Amygdala (tissue), 56 donors: ENCODE measurements at places on chromosomes 3 and 15.

DNA sequence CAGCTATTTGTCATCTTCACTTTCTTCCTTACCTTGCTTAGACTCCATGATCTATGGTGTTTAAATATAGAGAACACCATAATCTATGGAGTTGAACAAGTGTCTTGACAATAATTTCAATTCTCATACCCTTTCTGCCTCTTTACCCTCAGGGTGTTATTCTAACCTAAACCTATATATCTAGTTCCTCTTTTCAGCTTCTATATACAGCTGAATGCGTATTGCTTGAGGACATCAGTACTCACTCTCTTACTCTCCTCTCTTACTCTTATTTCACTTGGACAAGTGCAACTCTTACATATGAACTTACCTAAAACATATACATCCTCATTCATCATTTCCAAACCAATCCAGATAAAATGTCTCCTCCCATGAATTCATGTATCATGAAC, 187.1 kb downstream of the RAP2B start:
- DNase-seq: no peak

DNA sequence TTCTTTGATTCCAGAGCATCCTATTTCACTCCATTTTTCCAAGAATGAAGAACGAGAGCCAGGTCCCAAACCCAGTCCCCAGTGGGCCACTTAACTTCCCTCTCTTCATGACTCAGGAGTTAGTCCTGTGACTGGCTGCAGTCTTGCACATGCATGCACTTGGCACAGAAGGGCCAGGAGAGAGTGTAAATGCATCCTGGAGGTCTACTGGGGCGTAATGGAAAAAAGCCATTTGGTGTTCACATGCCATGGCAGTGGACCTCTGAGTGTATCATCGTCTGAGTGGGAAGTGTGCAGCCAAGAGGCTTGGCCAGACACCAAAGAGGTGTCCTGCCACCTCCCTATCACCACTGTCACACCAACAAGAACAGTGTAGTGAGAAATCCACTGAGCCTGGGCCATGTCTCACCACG, 15.1 kb upstream of the RFTN1 start:
- DNase-seq: no peak

- DNase-seq: no peak
Observed at GRCh38 chr15:38421069-38421690, 32.7 kb upstream of the FAM98B start.

GRCh38 chr3:535566-536416, 339.2 kb downstream of the CHL1 start:
- no peak for DNase-seq

GRCh38 chr15:25892126-25892525, 29.0 kb upstream of the ATP10A start:
- DNase-seq: no peak

GRCh38 chr15:100308608-100309007, 33.2 kb downstream of the ADAMTS17 start:
- DNase-seq: no peak

GRCh38 chr15:45704329-45705249, 69.8 kb downstream of the SQOR start:
- no peak for DNase-seq

GRCh38 chr3:187925326-187925725, 180.1 kb upstream of the BCL6 start:
- DNase-seq: no peak

GRCh38 chr15:26872206-26872605, 5.3 kb downstream of the GABRA5 start:
- no peak for DNase-seq

- no peak for DNase-seq
Observed at GRCh38 chr15:63335543-63336240, 46.0 kb downstream of the CA12 start.

- no peak for DNase-seq
Observed at GRCh38 chr15:25710184-25710583, 152.9 kb downstream of the ATP10A start.

DNA sequence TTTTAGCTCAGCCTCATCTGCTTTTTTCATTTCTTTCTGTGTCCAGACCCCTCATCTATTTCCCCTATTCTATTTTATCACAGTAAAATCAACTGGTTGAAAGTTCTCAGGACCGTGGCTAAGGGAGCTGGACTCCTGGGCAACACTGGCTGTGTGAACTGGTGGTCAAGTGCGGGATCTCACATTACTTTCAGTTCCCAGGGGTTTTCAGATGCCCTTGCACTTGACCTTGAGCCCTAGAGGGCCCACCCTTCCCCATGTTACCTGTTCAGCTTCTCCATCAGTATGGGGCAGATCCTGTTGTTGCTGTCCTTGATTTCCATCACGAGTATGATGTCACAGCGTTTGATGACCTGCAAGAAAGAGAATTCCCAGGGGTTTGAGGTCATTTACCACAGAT, 2.8 kb downstream of the DNASE1L3 start:
- DNase-seq: no peak

DNA sequence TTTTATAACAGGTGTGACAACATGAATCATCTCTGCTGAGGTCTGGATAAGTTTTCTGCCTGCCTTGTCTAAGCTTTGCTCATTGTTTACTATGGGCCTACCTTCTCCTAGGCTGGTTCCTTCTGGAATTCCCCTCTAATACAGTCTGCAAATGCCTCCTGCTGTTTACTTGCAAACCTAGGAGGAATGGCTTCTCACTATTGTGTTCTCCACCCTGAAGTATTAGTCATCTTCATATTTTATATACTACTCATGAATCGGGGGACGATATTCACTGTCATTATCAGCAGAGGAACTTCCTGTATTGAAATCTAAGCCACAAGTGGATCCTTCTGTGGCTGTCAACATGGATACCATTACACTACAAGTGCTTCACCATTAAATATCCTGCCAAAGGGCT, 154.8 kb downstream of the PLCL2 start:
- no peak for DNase-seq

DNA sequence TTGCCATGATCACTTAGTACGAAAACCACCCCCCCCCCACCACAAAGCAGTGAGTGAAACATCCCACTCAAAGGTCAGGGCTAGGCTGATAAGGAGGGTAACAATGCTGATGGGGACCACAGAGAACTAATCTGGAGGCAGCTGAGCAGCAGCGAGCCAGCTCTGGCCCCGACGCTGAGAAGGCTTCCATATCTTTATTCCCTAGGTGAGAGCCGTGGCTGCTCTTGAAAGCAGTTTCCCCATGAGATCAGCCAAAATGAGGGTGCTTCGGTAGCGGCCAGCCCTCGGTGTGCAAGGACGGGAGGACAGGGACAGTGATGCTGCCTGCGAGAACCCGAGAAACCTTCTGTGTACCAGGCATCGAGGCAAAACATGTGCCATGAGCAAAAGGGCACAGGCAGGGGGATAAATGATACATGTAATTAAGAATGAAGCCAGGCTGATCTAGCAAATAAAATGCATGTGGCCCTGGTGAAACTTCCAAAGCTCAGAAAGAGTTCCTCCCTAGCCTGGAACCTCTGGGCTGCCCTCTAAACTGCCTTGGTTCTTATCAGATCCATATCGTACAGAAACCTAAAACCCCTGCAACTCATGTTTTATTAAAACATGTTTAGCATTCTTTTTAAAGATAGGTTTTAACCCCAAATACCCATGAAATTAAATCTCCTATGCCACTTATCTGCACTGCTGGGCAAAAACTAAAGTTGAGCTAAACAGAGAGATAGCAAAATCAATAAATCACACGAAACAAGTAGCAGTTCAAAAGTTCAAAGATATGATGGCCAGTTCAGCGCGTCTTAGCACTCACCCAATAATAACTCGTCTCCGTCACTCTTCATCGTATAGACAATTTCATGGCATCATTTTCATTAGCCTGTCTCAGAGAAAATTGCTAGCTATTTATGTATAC, 337.3 kb downstream of the FOXP1 start:
- DNase-seq: no peak
